ENCODE measurements at places on chromosomes 1 and 21.

- no peak for DNase-seq
Measured at GRCh38 chr21:43585924-43586413, 73.3 kb downstream of the HSF2BP start.

DNA sequence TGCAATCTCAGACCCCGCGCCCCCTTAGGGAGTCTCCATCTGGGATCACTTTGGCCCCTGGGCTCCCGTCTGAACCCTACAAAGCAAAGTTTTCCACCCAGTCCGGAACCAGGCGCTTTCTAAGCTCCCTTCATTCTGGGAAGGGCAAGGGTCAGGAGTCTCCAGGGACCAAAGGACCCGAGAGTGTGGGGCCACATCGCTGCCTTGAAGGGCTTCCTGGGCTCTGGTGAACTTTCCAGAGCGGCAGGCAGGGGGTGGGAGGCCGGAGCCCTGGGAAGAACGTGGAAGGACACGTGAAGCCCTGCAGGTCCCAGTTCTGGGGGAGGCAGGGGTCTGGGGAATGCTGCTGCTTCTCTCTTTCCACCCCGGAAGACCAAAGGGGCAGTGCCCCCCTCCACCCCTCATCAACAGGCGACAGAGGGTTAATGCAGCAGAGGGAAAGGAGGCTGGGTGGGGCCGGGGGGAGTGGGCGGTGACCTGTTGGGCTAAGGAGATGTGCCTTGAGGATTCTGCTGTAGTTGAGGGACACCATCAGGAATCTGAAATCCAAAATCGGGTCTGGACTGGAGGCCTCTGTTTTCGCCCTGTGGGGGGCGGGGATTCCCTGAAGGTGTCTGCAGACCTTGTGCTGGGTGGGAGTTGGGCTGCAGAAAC, 734 bp downstream of the CDK18 start:
- DNase-seq: no peak

- DNase-seq: no peak
Measured at GRCh38 chr1:184289825-184290550, 96.8 kb upstream of the C1orf21 start.

GRCh38 chr1:19435851-19436455, 49.4 kb downstream of the CAPZB start:
- DNase-seq: no peak

DNA sequence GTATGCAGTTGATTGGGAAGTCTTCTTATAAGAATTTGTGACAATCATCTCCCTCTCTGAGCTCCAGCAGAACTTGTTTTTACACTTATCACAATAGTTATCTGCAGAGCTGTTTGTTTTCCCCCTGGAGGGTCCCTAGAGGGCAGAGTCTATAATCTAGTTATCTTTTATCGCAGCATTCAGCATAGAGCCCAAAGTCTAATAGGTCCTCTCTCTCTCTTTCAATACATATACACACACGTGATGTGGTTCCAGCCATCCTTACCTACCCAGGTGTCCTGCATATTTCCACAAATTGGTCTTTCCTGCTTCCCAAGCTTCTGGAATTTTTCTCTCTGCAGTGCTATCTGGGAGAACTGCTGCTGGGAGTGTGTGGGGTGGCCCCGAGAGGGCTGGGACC, 229.6 kb upstream of the KIAA0040 start:
- no peak for DNase-seq

DNA sequence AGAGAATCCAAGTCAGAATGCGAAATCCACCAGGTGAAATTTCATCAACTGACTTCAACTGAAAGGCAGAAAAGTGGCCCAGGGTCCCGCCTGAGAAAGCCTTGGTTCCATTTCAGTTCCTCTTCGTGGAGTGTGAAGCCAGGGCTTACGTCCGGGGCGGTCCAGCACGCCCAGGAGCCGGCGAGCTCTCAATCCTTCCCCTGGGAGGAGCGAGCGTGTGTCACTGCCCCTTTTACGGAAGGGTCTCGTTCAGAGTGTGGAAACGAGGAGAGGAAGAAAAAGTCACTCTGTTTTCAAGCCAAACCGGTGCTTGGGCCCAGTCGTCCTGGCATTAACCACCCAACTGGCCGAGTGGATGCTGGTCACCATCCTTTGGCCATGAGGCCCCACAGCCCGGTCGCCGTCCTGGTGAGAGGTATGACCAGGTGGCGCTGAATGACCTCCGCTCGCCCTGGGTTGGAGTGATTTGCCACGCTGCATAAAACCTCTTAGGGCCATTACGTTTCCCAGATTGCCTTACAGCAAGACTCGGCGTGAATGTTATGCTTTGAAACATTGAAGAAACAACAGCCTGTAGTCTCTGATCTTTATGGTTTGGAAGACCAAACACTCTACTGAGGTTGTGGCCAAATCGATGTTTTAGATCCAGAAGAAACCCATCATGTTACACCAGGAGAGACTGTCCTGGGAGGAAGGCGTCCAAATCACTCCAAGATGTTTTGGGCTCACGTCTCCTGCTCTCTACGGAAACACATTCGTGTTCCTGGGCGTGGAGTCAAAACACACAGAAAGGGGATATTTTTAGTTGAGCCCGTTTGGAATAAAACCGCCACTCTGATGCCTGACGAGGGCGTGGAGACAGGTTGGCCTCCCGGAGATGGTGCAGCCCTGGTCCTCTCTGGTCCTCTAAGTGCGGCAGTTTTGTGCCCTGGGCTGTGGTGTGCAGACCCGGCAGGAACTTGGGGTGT, 93.6 kb upstream of the ACTRT2 start:
- DNase-seq: no peak

DNA sequence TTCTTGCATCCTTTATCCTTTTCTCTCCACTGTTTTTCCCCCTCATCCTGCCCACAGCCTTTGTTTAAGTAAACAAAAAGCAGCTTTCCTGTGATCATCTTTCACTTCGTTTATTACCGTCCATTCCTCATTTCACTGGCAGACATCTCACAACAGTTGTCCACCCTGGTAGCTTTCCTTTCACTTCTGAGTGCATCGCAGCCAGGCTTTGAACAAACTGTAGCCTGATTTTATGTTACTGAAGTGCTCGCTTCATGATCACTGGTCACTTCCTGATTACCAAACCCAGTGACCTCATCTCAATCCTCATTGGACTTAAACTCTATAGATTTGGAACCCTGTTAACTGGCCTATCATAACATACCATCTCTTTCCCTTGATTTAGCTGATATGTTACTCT, 67.7 kb downstream of the SDCCAG8 start:
- DNase-seq: no peak

DNA sequence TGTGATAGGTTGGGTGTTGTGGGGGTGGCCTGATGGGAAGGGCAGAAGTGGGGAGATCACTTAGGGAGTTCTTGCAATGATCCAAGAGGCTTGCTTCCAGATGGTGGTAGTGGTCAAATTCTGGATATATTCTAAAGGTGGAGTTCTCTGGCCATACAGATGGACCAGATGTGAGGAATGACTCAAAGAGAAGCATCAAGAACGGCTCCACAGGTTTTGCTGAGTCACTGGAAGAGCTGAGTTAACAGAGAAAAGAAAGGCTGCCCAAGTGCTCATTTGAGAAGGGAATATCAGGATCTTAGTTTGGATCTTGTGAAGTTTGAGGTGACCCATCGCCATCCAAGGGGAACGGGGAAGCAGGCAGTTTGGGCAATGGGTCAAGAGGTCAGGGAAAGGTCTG, 192.9 kb upstream of the GALNT2 start:
- DNase-seq: no peak

GRCh38 chr1:156428746-156429288, 59.8 kb downstream of the RHBG start:
- DNase-seq: no peak

GRCh38 chr1:191065346-191065745, 587.7 kb upstream of the BRINP3 start:
- no peak for DNase-seq

DNA sequence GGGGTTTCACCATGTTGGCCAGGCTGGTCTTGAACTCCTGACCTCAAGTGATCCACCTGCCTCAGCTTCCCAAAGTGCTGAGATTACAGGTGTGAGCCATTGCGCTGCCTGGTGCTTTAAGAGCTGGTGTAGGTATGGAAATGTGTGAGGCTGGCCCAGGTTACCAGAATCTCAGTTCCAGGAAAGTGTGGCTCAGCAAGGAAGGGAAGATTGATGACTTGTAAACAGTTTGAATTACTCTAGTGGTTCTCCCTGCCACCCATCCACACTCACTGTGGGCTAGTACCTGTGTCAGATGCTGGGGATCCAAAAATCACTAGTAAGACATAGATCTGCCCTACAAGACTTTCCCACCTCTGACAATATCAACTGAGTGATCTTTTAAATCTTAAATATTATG, 34.5 kb upstream of the SLC35D1 start:
- no peak for DNase-seq

GRCh38 chr1:71295350-71295749, 214.5 kb upstream of the ZRANB2 start:
- no peak for DNase-seq

- no peak for DNase-seq
Measured at GRCh38 chr1:112309499-112309898, 86.5 kb upstream of the CTTNBP2NL start.

GRCh38 chr1:20660847-20661206, 342 bp downstream of the DDOST start:
- no peak for DNase-seq

- no peak for DNase-seq
Measured at GRCh38 chr1:172627702-172628101, 31.2 kb upstream of the FASLG start.

DNA sequence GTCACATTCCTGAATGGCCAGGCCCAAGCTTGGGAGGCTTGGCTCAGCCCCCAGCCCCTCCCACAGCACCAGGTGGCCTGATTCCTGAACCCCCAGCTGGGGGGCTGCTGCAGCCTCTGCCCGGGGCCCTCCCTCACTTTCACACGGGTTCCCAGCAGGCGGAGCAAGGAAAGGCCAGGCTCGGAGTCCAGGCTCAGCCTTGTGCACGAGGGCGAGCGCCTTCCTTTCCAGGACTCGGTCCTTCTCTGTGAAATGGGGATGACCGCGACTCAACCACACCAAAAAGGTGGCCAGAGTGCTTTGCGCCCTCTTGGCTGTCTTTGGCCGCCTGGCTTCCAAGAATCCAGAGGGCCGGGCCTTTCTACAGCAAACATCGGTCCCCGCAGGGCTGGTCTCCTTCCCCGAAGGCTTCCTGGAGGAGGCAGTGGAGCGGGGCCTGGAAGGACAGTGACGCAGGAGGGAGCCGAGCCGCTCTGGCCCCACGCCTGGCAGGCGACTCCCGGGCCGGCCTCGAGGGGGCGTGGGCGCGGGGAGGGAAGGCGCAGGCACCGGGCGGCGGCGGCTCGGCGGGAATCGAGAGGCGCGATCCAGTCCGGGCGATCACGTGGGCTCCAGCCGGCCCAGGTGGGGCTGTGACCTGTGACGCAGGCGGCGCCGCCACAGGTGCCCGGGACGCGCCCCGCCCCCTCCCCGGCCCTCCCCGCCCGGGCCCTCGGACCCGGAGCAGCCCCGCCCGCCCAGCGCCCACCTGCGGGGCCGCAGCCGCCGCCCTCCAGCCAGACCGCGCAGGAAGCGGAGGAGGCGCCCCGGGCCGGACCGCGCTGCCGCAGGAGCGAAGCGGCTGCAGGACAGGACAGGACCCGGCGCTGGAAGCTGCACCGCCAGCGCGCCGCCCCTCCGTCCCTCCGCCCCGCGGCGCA, at the start of gene ARHGEF16:
Gene ARHGEF16 (plus strand): TSS at position 775 of the 920 bp plus-strand sequence. CDS start 8,420 bp downstream, outside the sequence.
- no peak for DNase-seq

DNA sequence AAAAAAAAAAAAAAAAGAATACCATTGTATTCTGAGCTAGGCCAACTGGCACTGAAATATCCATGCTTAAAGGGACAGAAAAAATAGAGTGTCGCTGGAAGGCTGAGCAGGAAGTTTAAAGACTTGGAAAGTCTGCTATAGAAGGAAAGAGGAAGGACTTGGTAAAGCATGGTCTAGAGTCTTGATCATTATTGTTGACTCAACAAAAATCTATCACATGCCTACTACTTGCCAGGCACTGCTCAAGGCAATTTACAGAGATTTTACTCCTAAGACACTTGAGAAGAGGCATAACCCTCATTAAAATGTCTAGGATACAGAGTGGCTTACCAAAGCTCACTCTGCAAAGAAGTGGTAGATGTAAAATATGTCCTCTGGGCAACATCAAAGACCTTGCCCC, 324.0 kb upstream of the DAB1 start:
- no peak for DNase-seq

GRCh38 chr1:158007667-158008386, 14.4 kb downstream of the KIRREL1 start:
- no peak for DNase-seq

DNA sequence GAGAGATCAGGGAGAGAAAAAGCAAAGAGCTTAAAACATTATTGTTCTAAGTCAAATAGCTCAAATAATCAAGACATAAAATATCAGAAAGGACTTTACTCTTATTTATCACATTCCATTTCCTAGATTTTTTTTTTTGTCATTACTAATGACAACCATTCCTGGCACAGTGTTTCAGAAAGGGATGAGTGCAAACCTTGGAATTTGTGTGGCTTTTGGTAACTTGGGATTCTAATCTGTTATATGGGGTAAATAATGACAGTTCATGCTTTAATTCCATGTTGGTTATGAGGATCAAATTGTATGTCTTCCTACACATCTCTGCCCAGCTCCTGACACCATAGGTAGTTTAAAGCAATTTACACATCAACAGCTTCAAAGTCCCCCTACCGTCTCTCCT, 358.4 kb upstream of the ADGRL4 start:
- no peak for DNase-seq

DNA sequence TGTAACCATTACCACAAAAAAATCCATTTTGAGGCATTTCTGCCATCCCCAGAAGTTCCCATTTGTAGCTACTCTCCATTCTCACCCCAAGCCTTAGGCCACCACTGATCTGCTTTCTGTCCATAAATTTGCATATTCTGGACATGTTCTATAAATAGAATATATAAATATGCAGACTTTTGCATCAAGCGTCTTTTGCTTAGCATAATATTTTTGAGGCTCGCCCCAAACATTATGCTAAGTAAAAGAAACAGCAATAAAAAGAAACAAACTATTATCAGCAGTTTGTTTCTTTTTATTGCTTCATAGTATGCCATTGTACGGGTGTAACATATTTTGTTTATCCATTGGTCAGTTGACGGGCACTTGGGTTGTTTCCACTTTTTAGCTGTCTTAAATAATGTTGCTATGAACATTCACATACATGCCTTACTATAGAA, 7.9 kb downstream of the TFAP2E start:
- DNase-seq: no peak

DNA sequence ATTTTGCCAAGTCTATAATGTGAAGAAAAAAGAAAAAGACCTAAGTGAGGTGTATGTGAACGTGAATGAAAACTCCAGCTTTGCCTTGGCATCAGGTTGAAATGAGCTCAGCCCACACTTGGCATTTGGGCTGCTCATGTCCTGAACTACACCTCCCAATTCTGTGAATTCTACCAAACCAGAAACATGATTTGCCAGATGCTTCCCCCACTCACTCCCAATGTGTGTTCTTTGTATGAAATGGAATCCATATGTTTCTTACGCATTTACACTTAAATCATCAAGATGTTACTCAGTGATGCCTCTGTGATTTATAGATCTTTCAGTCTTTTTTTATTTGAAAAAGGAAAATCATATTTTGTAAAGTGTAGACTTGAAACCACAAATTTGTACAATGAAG, 32.8 kb upstream of the RUNX1 start:
- DNase-seq: no peak

DNA sequence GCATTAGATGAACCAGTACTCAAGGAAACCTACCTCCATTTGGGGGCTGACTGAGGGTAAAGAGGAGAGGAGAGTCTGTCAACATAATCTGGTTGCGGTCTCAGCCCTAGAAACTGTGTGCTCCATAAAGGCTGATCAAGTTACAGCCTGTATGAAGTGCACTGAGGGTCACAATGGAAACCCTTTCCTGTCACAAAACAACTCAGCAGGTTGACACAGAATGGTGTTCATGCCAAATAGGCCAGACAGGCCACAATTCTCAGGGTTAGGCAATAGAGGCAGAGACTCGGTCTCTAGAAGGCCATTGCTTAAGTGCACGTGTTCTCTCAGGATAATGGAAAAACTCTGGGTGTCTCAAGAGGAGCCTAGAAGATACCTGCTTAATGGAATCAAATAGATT, 4.1 kb upstream of the ANKRD35 start:
- peak; percentile 91 for DNase-seq

Data from NCI-H2029 (cell line).